Neural crest cell (in vitro differentiated cells): ENCODE measurements at places on chromosomes 16 and 17.

- H3K36me3 ChIP-seq, result no peaks in the 10 kb centered on the region
- H3K27ac ChIP-seq, result no peak overlapping the region
- H3K27me3 ChIP-seq, result peaks cover 52% of the 10 kb centered on the region
- no peak overlapping the region for H3K4me3 ChIP-seq
- peaks cover 5% of the 10 kb centered on the region for H3K4me1 ChIP-seq
Observed at GRCh38 chr17:5034063-5034462, 1.2 kb downstream of the SLC52A1 start.

GRCh38 chr17:1742371-1743087, at the start of gene SERPINF2:
Gene SERPINF2, plus strand, starts transcription at chr17:1742871. Its CDS starts 2,125 bp downstream, at chr17:1744996.
- no peak within 1 kb of the TSS for H3K4me3 ChIP-seq
- no peaks in the 10 kb centered on the region for H3K36me3 ChIP-seq
- H3K27me3 ChIP-seq, result no peaks in the 10 kb centered on the region
- no peak for DNase-seq
- no peaks in the 10 kb centered on the region for H3K4me1 ChIP-seq

- H3K36me3 ChIP-seq, result no peaks in the 10 kb centered on the region
- no peaks in the 10 kb centered on the region for H3K4me1 ChIP-seq
- DNase-seq, result no peak
- H3K27me3 ChIP-seq, result peaks cover 25% of the 10 kb centered on the region
- no peak overlapping the region for H3K4me3 ChIP-seq
- no peak overlapping the region for H3K27ac ChIP-seq
Observed at GRCh38 chr16:23016368-23016767, 132.9 kb downstream of the USP31 start.

- DNase-seq, result no peak
- peaks cover 25% of the 10 kb centered on the region for H3K4me1 ChIP-seq
- H3K4me3 ChIP-seq, result peak overlapping the region; percentile 59
Observed at GRCh38 chr16:67391424-67392300, 1.6 kb downstream of the TPPP3 start.

DNA sequence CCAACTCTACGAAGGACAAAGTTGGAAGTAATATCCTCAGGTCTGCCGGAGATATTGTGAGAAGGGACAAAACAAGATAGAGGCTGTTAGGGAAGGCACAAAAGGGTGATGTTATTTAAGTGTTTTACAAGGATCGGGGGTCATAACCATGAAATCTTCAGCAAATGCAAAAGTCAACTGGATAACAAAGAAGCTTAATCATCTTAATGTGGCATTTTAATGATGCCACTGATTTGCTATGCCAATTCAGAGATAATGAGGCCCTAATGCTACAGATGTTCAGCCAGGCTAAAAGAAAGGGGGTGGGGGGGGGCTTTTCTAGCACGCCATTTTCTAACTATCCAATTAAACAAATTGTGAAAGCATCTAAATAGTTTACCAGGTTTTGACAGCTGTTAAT, 63.1 kb downstream of the IKZF3 start:
- H3K4me3 ChIP-seq, result no peak overlapping the region
- H3K36me3 ChIP-seq, result no peaks in the 10 kb centered on the region
- no peaks in the 10 kb centered on the region for H3K4me1 ChIP-seq
- no peak for DNase-seq
- no peak overlapping the region for H3K27ac ChIP-seq

DNA sequence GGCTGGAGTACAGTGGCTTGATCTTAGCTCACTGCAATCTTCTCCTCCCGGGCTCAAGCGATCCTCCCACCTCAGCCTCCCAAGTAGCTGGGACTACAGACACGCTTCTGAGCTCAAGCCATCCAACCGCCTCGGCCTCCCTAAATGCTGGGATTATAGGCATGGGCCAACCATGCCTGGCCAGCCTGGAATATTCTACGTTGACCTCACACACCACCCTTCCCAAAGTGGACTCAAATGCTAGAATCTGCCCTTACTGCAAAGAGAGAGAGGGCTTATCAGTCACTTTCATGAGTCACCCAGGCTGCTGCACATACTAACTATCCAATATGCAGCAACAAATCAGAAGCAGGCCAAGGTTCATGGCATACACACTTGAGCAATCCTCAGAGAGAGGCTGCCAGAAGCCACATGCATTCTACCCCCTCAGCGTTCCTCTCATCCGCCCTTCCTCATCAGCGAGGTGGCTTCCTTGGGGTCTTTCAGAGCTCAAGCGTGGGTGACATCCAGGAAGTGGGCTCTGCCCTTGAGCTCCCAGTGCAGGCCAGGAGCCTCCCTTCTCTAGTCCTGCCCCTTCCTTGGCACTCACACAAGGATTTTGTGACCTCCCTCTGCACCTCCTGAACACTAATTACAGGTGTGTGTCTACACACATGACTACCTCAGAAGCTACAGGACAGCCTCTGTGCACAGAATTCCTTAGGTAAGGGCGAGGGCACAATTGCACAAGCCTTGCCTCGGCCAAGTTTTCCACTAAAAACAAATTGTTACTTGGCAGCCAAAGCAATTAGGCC, 24.8 kb upstream of the SIAH1 start:
- H3K4me1 ChIP-seq, result no peaks in the 10 kb centered on the region
- no peaks in the 10 kb centered on the region for H3K36me3 ChIP-seq
- no peak overlapping the region for H3K27ac ChIP-seq
- H3K27me3 ChIP-seq, result no peaks in the 10 kb centered on the region
- no peak overlapping the region for H3K4me3 ChIP-seq
- no peak for DNase-seq

GRCh38 chr16:56885446-56886162, 20.6 kb downstream of the SLC12A3 start:
- H3K36me3 ChIP-seq, result no peaks in the 10 kb centered on the region
- no peaks in the 10 kb centered on the region for H3K4me1 ChIP-seq
- no peaks in the 10 kb centered on the region for H3K27me3 ChIP-seq

DNA sequence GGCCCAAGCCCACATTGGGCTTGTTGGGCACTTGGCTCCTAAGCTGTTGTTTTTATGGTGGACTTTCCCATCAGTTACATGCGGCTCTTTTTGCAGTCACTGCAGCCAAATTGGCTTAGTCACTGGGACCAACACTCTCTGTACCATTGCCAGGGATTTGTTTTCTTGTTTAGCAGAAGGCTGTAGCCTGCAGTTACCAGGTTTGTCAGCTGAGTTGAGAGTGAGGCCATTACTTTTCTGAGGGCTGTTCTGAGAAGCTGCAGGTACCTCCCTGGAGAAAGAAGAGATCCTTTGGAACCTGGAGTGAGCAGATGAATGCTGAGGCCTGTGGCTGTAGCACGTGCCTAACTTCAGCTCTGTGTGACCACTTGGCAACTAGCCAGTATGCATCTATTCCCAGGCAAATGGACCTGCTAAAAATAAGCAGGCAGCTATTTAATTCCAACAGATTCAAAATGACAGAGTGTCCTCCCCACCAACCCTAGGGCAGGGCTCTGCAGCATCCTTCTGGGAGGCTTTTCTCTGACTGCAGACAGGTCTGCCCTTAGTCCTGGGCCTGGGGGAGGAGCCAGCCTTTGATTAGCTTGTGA, 12.9 kb downstream of the AKAP1 start:
- no peak overlapping the region for H3K4me3 ChIP-seq
- no peak overlapping the region for H3K27ac ChIP-seq
- peaks cover 7% of the 10 kb centered on the region for H3K4me1 ChIP-seq
- no peaks in the 10 kb centered on the region for H3K27me3 ChIP-seq
- no peak for DNase-seq

- H3K36me3 ChIP-seq, result no peaks in the 10 kb centered on the region
- peaks cover 9% of the 10 kb centered on the region for H3K4me1 ChIP-seq
- H3K27me3 ChIP-seq, result peaks cover 15% of the 10 kb centered on the region
- H3K27ac ChIP-seq, result no peak overlapping the region
- H3K4me3 ChIP-seq, result no peak overlapping the region
- no peak for DNase-seq
Observed at GRCh38 chr16:58859958-58860669, 126.0 kb upstream of the GOT2 start.

GRCh38 chr17:82400830-82401229, 17.3 kb upstream of the HEXD start:
- no peak for DNase-seq
- H3K4me1 ChIP-seq, result no peaks in the 10 kb centered on the region
- no peak overlapping the region for H3K4me3 ChIP-seq
- H3K27ac ChIP-seq, result no peak overlapping the region

DNA sequence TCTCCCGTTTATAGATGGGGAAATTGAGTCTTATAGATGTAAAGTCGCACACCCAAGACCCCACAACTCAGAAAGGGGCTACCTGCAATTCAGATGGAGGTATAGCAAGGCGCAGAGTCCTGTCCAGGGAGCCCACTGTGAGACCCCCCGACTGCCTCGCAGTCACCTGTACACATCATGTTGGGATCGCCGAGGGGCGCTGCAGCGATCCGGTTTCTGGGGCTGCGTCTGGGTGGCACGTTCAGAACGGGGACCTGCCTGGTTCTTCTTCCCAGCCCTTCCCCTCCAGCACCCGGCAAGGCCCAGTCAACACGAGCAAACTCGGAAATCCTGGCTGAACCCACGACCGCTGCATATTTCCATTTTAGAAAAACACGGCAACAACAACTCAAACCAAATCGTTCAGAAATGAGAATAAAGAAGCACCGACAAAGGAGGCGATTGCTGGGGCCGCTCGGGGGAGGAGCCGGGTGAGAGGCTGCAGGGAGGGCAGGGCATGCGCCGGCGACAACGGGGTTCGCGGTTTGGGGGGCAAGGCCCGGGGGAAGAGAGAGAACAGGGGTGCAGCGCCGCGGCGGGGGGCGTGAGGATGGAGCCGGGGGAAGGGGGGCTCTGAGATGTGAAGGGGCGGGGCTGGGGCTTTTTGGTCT, 643 bp downstream of the HSDL1 start:
- H3K4me1 ChIP-seq, result peaks cover 33% of the 10 kb centered on the region
- H3K4me3 ChIP-seq, result peak overlapping the region; percentile 99

- no peaks in the 10 kb centered on the region for H3K36me3 ChIP-seq
- H3K4me3 ChIP-seq, result no peak overlapping the region
- no peak for DNase-seq
Observed at GRCh38 chr17:73912373-73912746, 268.1 kb upstream of the SDK2 start.

- H3K27ac ChIP-seq, result no peak overlapping the region
- H3K4me1 ChIP-seq, result peaks cover 23% of the 10 kb centered on the region
- no peak for DNase-seq
- no peaks in the 10 kb centered on the region for H3K27me3 ChIP-seq
- H3K36me3 ChIP-seq, result peaks cover 15% of the 10 kb centered on the region
Observed at GRCh38 chr17:2197271-2197670, 106.3 kb downstream of the SMG6 start.

GRCh38 chr17:10172241-10172741, 26.1 kb downstream of the GAS7 start:
- DNase-seq, result no peak
- peaks cover 10% of the 10 kb centered on the region for H3K27me3 ChIP-seq
- no peak overlapping the region for H3K4me3 ChIP-seq
- H3K36me3 ChIP-seq, result no peaks in the 10 kb centered on the region

DNA sequence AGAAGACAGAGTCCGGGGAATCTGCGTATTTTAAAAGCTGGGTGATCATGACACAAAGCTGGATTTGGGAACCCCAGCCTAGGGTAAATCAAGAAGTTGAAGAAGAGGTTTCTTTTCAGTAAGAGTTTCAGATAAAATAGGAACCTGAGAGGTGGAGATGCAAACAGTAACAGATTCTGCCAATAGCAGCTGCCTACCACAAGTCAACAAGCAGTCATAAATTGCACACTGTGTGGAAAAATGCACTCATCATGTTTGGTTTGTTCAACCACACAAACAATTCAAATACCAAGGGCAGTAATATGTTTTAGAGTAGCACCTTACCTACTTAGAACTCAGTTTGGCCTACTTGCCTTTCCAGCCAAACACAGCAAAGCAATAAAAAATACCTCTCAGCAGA, 14.0 kb downstream of the MYO1D start:
- H3K4me3 ChIP-seq, result no peak overlapping the region
- peaks cover 3% of the 10 kb centered on the region for H3K27me3 ChIP-seq
- no peaks in the 10 kb centered on the region for H3K36me3 ChIP-seq
- H3K27ac ChIP-seq, result no peak overlapping the region
- no peaks in the 10 kb centered on the region for H3K4me1 ChIP-seq
- DNase-seq, result no peak

DNA sequence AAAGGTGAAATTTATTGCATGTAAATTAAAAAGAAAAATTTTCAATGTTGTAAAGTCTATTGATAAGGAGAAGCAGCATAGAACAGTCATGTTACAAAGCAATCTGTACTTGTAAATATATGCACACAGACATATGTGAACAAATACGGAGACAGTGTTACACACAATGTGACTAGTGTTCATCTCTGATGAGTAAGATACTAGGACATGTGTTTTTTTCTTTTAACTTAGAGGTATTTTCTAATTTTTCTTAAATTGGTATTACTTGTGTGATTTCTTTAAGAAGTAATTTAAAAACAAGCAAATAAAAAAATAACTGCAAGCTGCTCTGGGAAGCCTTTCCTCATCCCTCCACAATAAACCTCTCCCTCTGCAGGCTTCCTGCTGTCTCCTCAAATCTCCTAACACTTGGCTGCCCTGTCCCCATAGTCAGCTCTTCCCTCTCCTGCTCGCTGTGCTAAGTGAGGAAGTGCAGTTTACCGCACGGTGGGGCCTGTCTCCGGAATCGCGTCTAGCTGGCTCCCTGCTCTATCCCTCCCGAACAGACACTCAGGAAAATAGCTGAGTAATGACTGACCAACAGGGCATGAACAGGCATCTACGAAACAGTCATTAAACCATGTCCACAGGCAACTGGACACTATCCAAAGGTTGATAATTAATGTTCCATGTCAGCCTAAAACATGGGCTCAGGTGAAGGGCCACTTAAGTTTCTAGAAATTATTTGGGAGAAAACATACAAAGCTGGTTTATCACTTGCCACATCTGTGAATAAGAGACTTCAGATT, 35.9 kb downstream of the CMTM4 start:
- H3K27ac ChIP-seq, result no peak overlapping the region
- no peaks in the 10 kb centered on the region for H3K36me3 ChIP-seq
- peaks cover 17% of the 10 kb centered on the region for H3K4me1 ChIP-seq
- no peaks in the 10 kb centered on the region for H3K27me3 ChIP-seq
- H3K4me3 ChIP-seq, result no peak overlapping the region

DNA sequence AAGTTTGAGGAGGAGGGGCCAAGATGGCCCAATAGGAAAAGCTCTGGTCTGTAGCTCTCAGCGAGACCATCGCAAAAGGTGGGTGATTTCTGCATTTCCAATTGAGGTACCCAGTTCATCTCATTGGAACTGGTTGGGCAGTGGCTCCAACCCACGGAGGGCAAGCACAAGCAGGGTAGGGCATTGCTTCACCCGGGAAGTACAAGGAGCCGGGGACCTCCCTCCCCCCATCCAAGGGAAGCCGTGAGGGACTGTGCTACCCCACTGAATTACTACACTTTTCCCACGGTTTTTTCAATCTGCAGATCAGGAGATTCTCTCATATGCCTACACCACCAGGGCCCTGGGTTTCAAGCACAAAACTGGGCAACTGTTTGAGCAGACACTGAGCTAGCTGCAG, 58.0 kb upstream of the EFCAB3 start:
- no peaks in the 10 kb centered on the region for H3K36me3 ChIP-seq
- no peaks in the 10 kb centered on the region for H3K4me1 ChIP-seq
- peaks cover 17% of the 10 kb centered on the region for H3K27me3 ChIP-seq
- no peak overlapping the region for H3K27ac ChIP-seq
- H3K4me3 ChIP-seq, result no peak overlapping the region
- DNase-seq, result no peak

- no peak overlapping the region for H3K4me3 ChIP-seq
- no peaks in the 10 kb centered on the region for H3K27me3 ChIP-seq
- no peak for DNase-seq
- peak overlapping the region; percentile 14 for H3K27ac ChIP-seq
- peaks cover 7% of the 10 kb centered on the region for H3K4me1 ChIP-seq
- peaks cover 16% of the 10 kb centered on the region for H3K36me3 ChIP-seq
Observed at GRCh38 chr17:37107406-37108083, 158.8 kb downstream of the AATF start.

GRCh38 chr16:69465881-69466280, 41.5 kb downstream of the CYB5B start:
- H3K27me3 ChIP-seq, result no peaks in the 10 kb centered on the region
- H3K4me1 ChIP-seq, result no peaks in the 10 kb centered on the region
- H3K36me3 ChIP-seq, result peaks cover 5% of the 10 kb centered on the region
- DNase-seq, result no peak
